ENCODE measurements at places on chromosomes 3 and 15.
A peak's percentile ranks its signal among the peaks of the same experiment; 100 is the strongest.

- DNase-seq: no peak
Measured at GRCh38 chr3:14234251-14235002, 55.8 kb downstream of the LSM3 start.

DNA sequence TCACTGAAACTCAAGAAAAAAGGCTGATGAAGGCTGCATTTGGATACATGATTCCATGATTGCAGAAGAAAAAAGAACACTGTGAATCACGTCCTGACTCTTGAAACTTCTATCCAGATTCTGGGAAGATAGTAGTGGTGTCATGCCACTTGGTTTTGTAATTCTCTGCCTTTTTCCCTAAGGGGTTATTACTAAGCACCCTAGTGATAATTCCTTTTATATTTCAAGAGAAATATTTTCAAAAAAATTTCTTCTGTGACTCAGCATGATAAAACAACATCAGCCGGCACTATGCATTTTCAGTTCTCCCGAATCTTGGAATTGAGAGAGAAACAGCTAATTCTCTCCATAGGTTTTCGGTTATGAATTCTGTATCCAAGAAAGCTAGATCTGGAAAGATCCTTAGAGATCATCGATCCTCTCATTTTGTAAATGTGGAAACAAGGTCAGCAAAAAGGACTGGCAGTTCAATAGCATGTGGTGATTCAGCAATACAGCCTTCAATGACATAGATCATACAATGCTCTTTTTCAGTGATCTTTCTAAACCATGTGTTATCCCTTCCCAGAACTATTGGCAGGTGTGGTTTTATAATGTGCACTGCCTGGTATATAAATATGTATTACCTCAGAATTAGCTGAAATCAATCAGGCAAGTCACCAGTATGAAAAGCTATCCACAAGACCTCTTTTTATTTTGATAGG lies 42.6 kb upstream of the TP63 start:
- no peak for DNase-seq

DNA sequence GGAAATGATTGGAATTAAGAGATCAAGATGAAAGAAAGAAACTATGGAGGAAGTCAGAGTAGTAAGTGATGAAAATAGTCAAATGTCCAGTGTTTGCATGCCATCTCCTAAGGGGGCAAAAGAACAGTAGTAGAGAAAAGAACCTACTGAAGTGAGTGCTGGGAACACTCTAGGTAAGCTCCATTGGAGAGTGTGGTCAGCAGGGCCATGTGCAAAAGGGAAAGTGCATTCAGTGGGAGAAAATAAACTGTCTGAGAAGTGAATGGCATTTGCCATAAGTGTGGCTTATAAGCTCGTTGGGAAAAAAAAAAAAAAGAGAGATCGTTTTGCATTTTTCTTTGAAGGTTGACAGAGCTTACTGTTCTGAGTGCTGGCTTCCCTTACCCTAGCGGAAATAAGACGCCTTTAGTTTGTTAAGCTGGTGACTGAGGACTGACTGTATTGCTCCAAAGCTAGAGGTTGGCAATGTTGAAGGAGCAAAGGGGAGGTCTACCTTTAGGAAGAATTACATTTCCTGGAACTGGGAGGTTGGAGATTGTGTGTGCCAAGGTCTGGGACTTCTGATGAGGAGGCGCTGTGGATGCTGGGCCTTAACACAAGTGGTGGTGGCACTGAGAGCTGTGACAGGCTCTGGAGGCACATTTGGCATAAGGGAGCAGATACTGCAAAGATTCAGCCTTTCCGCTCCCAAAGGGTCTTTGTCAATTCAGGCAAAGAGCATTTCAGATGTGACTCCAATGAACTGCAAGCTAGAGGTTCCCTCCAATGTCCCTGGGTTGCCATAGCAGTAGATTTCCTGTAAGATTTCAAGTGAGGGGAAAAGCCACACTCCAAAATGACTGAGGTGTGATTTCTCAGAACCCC lies 287.8 kb upstream of the SATB1 start:
- no peak for DNase-seq

DNA sequence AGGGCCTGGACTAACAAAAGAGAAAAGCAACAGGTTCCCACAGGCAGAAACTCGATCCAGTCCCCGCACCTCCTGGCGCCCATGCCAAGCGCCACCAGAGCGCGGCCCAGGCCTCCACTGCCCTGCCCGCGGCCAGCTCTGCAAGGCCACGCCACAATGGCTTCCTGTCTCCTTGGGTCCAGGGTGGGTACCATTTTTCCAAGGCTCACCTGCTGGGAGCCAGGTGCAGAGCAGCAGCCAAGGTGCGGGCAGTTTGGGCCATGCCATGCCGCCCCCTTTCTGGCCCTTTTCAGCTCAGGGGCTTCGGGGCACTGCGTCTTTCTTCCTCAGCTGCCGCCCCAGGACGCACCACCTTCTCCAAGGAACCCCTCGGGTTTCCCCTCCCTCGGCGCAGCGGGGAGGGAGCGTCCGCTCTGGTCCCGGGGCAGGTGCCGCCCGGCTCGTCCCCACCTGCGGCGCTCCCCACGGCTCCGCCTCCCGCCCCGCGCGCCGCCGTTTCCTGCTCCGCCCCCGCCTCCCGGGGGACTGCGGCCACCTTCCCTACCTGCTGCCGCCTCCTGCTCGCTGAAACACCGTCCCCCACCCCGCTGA lies at the start of gene ILDR1:
Gene ILDR1, minus strand, starts transcription at position 437 of the 591 bp plus-strand sequence. Its CDS starts 170 bp downstream, at position 267.
- no peak for DNase-seq

GRCh38 chr3:150344079-150344759 lies 63.9 kb upstream of the TSC22D2 start:
- DNase-seq: no peak

- DNase-seq: no peak
Measured at GRCh38 chr15:32873284-32874114, 155.7 kb downstream of the GREM1 start.

- DNase-seq: no peak
Measured at GRCh38 chr3:146308682-146309081, 57.8 kb upstream of the PLSCR4 start.

DNA sequence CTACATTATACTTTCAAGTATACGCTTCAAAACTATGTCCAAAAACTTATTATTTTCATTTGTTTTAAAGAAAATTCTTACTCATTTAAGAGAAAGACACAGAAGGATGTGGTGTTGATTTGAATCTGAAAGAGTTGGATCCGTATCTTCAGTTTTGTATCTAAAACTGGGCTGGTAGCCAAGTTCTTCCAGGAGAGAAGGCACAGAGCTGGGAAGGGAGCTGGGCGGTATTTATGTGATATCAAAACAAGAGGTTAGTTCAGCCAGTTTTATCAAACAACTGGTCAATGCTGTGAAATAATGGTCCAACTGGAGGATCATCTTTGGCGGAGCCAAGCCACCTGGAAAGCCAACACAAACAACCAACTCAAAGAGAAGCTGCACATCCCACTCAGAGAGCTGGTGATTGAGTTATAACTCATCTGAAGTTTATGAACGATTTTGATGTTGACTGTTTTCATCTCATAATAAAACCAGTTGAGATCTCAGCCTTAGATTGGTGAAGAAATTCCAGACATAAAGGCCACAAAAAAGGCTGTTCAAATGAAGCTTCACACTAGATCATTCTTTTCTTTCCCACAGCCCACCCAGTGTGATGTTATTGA lies 489.6 kb upstream of the RASGRP1 start:
- no peak for DNase-seq

DNA sequence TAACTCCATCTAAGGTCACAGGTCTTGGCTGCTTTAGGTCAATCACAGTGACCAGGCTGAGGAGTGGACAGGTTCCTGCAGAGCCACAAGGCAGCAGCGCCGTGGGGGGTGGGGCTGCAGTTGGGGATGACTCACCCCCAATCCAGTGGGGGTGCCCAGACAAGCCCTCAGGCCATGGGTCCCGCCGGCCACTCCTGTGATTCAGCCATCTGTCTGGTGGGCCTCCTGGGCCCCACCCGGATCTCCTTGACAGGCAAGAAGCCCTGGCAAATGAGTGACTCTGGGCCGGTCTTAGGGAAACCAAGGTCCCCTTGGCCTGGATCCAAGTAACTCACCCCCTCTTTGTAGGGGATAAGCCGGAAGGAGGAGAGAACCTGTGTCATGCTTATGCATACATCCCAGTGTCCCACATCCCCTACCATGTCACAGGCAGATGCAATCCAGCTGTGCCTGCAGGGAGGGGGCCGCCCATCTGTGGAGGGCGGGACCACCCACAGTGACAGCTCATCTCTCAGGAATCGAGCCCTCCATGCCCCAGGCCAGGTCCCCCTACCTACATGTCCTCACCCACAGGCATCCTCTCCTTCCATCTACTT lies 495 bp upstream of the COL7A1 start:
- DNase-seq: no peak

GRCh38 chr3:42823351-42823750 lies 14.1 kb downstream of the ACKR2 start:
- no peak for DNase-seq

- no peak for DNase-seq
Measured at GRCh38 chr15:26887926-26888666, 21.2 kb downstream of the GABRA5 start.

DNA sequence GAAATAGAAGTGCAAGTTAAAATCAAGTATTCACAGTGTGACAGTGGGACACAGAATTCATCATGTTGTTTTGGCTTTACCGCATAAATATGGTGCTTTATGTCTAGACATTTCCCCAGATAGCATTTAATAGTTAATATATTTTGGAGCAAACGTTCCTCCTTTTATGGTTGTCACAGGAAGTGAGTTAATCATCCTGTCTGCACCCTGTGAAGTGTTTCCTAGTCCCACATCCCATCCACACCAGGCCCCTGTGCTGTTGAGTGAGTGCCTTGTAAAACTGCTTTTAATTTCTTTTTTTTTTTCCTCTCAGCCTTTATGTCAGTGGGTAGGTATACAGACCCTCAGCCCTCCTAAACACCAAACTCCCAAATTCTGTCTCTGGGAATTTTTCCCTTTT lies 393.7 kb downstream of the FEZF2 start:
- DNase-seq: no peak

GRCh38 chr3:71067977-71068654 lies 515.4 kb downstream of the FOXP1 start:
- DNase-seq: no peak

GRCh38 chr3:54530944-54531343 lies 396.9 kb downstream of the LRTM1 start:
- DNase-seq: no peak

GRCh38 chr15:64842096-64842939 lies 603 bp downstream of the PLEKHO2 start:
- DNase-seq: no peak

GRCh38 chr3:121696186-121696585 lies 35.5 kb upstream of the HCLS1 start:
- no peak for DNase-seq

- no peak for DNase-seq
Measured at GRCh38 chr3:11339541-11339940, 67.3 kb downstream of the ATG7 start.

DNA sequence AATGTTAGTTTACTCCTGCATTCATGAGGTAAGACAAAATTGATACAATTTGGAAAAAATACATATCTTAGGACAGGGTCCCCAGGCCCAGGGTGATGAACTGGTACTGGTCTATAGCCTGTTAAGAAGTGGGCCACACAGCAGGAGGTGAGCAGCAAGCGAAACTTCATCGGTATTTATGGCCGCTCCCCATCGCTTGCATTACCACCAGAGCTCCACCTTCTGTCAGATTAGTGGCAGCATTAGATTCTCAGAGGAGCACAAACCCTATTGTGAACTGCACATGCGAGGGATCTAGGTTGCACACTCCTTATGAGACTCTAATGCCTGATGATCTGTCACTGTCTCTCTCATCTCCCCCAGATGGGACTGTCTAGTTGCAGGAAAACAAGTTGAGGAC lies 880.6 kb downstream of the MCTP2 start:
- DNase-seq: no peak

- DNase-seq: peak; percentile 96
Measured at GRCh38 chr15:63188926-63189871, at the start of gene RAB8B. Gene RAB8B (plus strand): TSS chr15:63189606. CDS start chr15:63189625, 19 bp downstream.

DNA sequence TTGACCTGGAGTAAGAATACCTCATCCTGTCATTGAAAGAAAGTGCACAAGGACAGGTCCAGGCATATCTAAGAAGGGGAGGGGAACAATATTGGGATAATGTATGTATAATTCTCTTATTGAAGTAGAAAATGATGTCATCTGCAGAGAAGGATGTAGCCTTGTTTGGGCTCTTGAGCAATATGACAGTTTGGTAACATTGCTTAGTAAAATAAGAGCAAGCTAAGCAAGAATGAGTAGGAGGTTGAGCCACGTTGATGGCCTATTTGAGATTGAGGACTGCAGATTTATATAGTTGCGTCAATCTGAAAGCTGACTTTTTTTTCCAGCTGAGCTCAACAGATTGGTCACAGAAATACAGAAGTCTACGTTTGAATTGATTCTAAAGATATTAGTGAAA lies 145.2 kb downstream of the FILIP1L start:
- DNase-seq: no peak

GRCh38 chr3:67290438-67290837 lies 292.3 kb downstream of the KBTBD8 start:
- no peak for DNase-seq

GRCh38 chr15:26712335-26712734 lies 60.5 kb downstream of the GABRB3 start:
- DNase-seq: no peak

- no peak for DNase-seq
Measured at GRCh38 chr15:31313223-31313622, 13.4 kb upstream of the KLF13 start.

GRCh38 chr3:53773611-53774368 lies 72.4 kb downstream of the CHDH start:
- DNase-seq: no peak

DNA sequence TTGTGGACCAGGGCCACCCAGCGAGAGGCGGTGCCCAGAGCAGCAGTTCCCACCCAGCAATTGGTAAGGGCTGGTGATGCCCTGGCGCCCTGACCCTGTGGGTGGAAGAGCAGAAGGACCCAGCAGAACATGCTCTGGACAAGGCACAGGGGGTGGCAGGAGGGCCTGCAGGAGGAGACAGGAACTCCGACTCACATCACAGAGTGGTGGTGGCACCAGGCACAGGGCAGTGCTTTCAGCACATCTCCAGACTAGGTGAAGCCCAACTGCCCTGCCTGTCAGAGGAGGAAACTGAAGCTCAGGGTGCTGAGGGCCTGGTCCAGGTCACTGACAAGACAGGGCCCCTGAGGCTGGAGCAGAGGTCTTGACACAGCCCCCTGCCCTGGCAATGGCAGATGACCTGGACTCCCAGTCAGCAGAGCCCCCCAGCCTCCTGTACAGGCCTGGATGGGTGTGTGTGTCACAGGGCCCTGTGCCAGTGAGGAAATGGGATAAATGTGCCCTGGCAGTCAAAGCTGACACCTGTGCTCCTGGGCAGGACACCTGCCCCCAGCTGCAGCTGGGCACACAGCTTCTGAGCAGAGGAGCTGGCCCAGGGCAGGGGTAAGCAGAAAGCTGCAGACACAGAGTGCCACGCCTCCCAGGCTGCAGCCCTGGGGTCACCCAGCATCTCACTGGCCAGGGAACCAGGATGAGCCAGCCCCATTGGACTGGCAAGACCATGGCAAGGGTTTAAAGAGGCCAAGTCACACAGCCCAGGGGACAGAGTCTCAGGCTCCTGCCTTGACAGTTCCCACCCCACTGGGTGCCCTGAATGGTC lies 11.4 kb downstream of the KLF15 start:
- no peak for DNase-seq

DNA sequence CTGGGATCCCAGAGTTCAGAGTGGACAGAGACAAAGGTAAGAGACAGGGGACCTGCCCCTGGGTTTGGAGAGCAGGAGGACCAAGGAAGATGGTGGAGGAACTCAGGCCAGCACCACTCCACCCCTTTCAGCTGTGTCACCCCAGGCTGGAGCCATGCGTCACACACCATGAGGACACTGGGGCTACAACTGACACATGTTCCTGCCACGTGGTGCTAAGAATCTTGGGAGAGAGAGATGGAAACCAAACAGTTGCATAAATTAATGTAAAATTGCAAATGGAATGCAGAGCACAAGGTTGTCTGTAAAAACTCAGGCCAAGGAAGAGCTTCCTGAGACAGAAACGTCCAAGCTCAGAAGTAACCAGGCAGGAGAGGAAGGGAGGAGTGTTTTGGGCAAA lies 22.7 kb upstream of the VPS33B start:
- no peak for DNase-seq
